ENCODE measurements at places on chromosomes 6 and 20. TPM values are rescaled to one million over a fixed set of nuclear protein-coding genes. Genes with fewer than 3 reads are reported as not detected.

TP53RK gene
- 17.2 TPM for polyA plus RNA-seq

COL21A1 gene
- polyA plus RNA-seq = 92.7 TPM

SPAG4 gene
- polyA plus RNA-seq = 6.5 TPM

EPPIN gene
- polyA plus RNA-seq = 0.36 TPM

TMEM14A gene
- 43.3 TPM for polyA plus RNA-seq

SERPINB6 gene
- polyA plus RNA-seq = 84.7 TPM

IYD gene
- polyA plus RNA-seq = 5.7 TPM

ENPP5 gene
- polyA plus RNA-seq = 13.2 TPM

PTCRA gene
- 0.41 TPM for polyA plus RNA-seq

ACTR5 gene
- polyA plus RNA-seq = 9.8 TPM

SCRT2 gene
- polyA plus RNA-seq = 0.06 TPM

GJA10 gene
- polyA plus RNA-seq = not detected

SIRPB2 gene
- polyA plus RNA-seq = 0.80 TPM

CD109 gene
- 12.5 TPM for polyA plus RNA-seq

CLPSL1 gene
- polyA plus RNA-seq = 0.88 TPM

BIRC7 gene
- polyA plus RNA-seq = 0.75 TPM

LINC00237 gene
- not detected for polyA plus RNA-seq

SMOC2 gene
- 21.5 TPM for polyA plus RNA-seq

PPP1R14C gene
- polyA plus RNA-seq = 25.5 TPM

TMC2 gene
- polyA plus RNA-seq = 0.31 TPM

SLC32A1 gene
- 2.3 TPM for polyA plus RNA-seq

SNAI1 gene
- polyA plus RNA-seq = 15.3 TPM

BPIFB4 gene
- not detected for polyA plus RNA-seq

PRPF6 gene
- 92.1 TPM for polyA plus RNA-seq

DLL1 gene
- polyA plus RNA-seq = 11.3 TPM

All from renal pelvis (tissue), 12 donors.